NCI-H524 treated with DMSO at 0.1 percent for 48 hours (cell line): ENCODE measurements at places on chromosomes 7 and 10.

DNA sequence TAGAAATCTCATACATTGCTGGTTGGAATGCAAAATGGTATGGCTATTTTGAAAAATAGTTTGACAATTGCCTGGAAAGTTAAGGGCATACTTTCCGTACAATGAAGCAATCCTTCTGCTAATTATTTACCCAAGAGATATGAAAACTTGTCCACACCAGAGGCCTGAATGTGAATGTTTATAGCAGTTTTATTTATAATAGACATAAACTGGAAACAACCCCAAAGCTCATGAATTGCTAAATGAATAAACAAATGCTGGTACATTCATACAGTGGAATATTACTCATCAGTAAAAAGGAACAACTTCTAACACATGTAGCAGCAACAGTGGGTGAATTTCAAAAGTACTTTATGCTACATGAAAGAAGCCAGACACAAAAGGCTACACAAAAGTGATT, 42.7 kb downstream of the MMRN2 start:
- no peak for DNase-seq

DNA sequence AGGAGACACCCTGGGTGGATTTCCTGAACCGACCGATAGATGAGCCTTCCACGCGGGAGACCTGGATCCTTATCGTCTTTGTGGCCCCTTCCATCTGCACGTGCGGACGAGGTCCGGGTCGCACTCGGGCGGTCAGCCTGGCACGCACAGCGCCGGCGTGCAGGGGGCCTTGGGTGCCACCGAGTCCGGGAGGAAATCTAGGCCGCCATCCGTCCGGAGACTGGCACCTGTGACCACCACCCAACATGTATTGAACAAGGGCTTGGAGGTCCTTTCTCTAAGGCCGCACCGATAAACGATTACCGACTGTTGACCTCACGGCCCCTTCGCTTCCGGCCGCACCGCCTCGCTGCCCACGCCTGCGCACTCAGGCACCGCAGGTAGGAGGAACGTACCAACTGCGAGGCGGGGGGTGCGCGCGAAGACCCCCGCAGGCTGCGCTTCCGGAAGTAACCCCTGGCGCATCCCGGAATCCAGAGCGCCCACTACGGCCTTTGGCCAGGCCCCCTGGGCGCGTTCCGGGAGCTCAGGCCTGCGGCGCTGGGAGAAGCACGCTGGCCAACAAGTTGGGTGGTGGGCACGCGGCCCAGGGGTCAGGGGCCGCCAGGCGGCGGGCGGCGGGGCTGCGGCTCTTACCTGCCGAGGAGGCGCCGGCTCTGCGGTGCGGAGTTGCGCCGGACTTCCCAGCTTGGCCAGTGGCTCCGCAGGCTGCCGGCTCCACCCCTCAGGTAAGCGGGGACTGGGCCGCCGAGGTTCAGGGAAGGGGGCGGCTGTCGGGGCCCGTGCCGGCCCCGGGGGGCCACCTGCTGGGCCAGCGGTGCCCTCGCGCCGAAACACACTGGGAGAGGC, at the start of the genes ACTR3C and LRRC61:
TSS of gene ACTR3C (minus strand) at position 713 of the 849 bp plus-strand sequence. CDS start 28,249 bp downstream, outside the sequence.
TSS of gene LRRC61 (plus strand) at position 523 of the 849 bp plus-strand sequence. CDS start 13,507 bp downstream, outside the sequence.
- DNase-seq, result peak; percentile 31

DNA sequence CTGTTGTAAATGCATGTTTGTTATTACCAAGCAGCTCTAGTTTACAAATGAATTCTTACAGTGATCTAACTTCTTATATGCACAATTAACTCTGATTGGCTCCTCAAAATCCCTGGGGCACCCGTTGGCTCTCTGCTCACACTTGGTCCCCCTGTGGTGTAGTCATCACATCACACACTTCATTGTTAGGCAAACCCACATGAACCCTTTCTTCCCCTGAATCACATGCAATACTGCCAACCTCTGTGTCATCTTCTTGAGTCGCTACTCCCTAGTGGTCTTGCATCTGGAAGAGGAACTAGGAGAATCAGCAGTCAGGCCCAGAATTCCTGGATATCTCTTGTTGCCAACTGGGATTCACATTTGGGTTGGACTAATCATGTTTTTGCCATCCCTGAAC, 73.1 kb downstream of the CD36 start:
- DNase-seq, result no peak

GRCh38 chr7:33809228-33809627, 96.1 kb upstream of the BMPER start:
- DNase-seq, result no peak

- no peak for DNase-seq
Observed at GRCh38 chr7:41873741-41874140, 170.9 kb upstream of the INHBA start.

GRCh38 chr7:66694286-66694685, 46.2 kb upstream of the RABGEF1 start:
- no peak for DNase-seq

GRCh38 chr10:133388236-133388972, 5.6 kb upstream of the MTG1 start:
- no peak for DNase-seq

DNA sequence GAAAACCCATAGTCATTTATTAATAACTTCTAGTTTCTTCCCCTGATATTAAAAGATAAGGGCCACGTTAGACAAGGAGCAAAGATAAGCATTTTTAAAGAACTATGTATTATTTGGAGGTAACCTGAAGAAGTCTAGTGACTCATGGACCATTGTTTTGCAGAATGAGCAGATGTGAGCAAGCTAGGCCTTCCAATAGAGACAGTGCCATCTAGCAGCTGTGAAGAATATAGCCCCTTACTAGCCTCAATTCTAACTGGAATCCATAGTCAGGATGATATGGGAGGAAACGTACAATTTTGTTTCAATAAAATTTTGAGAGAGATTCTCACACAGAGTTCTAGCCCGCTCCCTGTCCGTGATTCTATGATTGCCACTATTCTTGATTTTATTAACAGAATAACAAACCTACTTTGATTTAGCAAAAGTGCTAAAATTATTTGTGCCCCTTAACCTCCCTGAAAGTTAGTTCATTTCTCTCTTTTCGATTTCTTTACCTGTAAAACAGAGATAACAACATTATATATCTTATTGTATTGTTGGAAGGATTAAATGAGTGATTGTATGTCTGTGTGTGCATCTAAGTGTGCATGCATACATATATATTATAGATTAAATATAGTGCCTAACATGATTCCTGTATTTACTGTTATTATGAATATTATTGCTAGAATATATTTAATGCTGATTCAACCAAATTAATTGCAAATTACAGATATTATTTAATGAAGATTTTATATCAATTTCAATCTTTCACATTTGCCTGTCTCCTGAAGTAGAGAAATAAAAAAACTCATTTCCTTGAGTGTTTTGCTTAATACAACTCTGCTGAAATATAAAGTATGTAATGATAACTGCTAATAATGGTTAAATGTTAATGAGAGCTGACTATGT, 22.7 kb downstream of the FAM237B start:
- no peak for DNase-seq

GRCh38 chr7:71627651-71628050, 495.7 kb downstream of the GALNT17 start:
- no peak for DNase-seq

- DNase-seq, result no peak
Observed at GRCh38 chr10:3848005-3848774, 63.2 kb upstream of the KLF6 start.

- DNase-seq, result no peak
Observed at GRCh38 chr10:130167707-130168106, 31.5 kb downstream of the GLRX3 start.

DNA sequence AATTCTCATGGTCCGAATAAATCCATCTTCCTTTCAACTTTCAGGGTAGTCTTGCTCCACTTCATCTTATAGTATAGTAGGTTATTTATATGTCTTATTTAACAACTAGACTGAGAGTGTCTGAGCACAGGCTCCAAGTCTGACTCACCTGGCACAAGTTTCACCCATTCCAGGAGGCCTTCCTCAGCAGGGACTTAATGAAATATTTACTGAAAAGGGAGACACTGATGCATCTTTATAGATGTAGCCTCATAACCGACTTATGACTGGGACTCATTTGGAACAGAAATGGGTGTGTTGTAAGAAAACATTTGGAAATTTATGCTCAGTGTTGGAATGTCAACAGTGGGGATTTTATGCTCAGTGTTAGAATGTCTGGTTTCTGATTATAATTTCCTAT, 59.9 kb downstream of the CH25H start:
- no peak for DNase-seq

DNA sequence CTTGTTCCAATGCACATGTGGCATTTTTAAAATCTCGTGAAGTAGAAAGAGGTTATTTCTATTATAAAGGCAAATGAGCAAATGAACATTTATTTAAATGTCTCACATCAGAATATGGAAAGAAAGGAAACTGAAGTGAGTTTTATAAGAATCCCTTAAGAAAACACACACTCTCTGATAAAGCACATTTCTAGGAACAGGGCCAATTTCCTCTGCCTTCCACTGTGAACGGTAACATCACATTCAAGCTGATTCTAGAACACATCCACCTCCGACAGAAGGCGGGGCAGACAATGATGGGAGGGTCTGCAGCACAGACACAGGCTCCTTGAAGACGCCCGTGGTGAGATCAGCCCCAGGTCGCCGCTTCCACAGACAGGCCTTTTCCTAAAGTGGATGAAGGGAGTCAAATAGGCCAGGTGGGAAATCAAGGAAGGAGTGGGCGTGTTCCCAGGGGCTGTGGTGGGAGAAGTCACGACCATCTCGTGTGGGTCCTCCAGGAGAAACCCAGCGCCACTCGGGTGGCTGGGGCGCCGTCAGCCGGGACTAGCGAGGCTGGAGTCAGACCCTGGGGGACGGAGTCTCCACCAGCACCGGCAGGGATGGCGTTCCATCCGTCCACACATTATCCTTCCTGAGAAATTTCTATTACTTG, 31.1 kb downstream of the PITRM1 start:
- no peak for DNase-seq

GRCh38 chr7:106419455-106420182, 134.8 kb upstream of the NAMPT start:
- no peak for DNase-seq

DNA sequence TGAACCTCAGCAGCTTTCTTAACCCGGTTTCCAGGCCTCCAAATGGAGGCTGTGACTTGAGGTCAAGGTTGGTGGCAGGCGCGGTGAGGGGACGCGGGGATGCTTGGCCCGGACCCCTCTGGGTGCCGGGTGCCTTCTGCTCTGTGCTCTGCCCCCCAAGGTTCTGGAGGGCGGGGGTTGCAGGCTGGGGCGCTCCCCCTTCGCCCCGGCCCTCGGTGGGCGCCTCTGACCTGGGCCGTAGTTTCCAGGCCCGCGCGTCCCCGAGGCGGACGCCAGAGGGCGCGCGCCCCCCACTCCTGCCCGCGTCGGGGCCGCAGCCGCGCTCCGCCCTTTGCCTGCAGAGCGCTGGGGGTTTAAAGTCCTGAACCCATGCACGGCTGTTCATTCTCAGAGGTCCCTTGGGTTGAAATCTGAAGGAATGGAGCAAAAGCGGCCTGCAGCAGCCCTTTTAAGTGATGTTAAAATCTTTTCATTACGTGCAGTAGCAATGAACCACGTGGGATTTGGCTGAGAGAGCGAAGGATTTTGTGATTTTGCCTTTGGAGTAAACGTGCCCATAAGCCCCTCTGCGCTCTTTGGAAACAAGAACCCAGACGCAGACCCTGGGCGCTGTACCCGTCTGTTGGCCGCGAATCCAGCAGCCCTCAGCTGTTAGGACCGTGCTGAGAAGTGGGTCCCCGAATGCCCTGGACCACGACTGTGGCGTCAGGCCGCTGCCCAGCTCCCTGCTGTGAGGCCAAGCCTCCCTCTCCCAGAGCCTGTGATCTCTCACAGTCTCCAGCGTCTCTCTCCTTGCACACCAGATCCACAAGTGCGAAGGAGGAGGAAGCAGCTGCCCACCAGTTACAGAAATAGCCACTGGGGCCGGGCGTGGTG, 135.0 kb downstream of the ACTR3B start:
- DNase-seq, result no peak

DNA sequence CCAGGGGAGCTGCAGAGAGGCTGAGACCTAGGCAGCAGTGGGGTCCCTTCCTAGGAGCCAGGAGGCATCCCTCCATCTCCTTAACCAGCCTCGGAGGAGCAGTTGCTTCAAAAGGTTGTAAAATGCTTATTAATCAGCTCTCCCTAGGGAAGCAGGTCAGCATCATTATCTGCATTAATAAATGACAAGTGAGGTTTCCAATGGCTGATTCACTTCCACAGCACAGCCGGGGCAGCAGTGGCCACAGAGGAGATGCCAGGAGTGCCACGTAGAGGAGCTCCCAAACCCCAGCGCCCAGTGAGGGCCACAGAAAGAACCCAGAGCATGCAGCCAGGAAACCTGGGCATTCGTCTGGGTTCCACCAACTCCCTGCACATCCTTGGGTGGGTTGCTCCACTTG, 8.2 kb upstream of the NPFFR1 start:
- no peak for DNase-seq

DNA sequence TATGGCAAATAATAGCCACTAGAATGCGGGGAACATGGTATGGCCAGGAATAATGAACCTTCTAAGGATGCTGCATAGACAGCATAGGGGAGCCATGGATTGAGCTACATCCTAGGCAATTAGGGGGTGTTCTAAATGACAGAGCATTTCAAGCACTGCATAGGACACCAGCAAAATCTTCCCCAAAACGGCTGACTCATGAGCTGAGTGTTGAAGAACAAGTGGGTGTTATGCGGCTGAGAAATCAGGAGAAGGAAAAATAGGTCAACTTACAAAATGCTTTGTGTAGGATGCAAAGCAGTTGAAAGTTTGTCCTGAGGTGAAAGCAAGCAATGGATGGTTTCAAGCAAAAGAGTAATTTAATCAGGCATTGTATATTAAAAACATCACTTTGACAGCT, 1023.5 kb upstream of the C7orf33 start:
- DNase-seq, result no peak

DNA sequence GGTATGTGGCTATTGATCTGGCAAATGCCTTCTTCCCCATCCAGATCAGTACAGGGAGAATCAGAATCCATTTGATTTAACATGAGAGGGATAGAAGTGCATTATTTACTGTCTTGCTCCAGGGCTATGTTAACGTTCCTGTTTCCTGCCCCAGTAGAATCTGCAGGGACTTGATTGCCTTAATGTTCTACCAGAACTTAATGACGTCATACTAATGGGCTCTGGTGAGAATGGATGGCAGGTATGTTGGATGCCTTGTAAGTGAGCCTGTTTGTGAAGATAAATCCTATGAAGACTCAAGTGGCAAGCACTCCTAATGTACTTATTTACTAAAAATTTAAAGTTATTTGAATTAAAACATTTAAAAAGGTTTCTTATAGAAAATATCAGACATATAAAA, 44.5 kb upstream of the CHCHD3 start:
- no peak for DNase-seq

DNA sequence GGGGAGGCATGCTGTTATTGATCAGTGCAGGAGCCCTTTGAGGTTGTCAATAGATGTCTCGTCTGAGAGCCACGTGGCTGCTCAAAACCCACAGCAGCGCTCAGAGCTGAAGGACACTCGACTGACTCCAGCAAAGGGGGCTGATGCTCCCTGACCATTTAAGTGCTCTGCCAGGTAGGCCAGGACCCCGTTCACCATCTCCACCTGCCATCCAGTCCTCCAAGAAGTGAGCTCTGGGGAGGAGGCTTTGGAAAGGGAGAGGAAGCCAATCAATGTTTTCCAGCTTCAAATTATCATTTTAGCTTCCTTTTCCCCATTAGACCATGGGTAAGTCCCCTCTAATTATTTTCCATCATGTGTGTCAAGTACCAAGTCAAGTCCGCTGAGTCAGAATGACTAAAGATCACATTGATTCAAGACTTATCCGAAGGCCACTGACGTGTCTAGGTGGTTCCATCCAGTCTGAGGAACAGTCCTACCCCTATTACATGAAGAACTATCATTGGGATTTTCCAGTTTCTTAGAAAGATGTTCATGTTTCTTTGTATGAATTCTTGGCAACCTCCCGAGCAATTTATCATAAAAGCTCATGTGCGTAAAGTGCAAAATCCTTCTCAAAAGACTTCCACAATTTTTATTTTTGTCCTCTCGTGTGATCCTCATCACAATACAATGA, 302.6 kb upstream of the LYZL1 start:
- DNase-seq, result no peak
